ENCODE measurements at places on chromosomes 7 and 10.

DNA sequence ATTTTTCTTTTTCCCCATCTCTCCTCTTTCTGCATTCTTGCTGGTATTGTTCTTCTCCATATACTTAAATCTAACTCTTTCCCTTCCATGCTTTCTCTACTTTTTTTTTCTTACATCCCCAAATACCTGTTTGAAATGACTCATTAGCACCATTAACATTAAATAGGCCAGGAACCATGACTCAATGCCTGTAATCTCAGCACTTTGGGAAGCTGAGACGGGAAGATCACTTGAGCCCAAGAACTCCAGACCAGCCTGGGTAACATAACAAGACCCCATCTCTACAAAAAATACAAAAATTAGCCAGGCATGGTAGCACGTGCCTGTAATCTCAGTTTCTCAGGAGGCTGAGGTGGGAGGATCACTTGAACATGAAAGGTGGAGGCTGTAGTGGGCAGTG, 1026.8 kb downstream of the GATA3 start:
- DNase-seq: no peak

GRCh38 chr7:33261585-33261984, 132.2 kb downstream of the BBS9 start:
- DNase-seq: no peak

GRCh38 chr10:78292982-78293865, 259.6 kb downstream of the RPS24 start:
- no peak for DNase-seq

GRCh38 chr7:1586126-1586826, 16.4 kb upstream of the PSMG3 start:
- DNase-seq: no peak

GRCh38 chr10:32271617-32272016, 75.3 kb downstream of the EPC1 start:
- no peak for DNase-seq

DNA sequence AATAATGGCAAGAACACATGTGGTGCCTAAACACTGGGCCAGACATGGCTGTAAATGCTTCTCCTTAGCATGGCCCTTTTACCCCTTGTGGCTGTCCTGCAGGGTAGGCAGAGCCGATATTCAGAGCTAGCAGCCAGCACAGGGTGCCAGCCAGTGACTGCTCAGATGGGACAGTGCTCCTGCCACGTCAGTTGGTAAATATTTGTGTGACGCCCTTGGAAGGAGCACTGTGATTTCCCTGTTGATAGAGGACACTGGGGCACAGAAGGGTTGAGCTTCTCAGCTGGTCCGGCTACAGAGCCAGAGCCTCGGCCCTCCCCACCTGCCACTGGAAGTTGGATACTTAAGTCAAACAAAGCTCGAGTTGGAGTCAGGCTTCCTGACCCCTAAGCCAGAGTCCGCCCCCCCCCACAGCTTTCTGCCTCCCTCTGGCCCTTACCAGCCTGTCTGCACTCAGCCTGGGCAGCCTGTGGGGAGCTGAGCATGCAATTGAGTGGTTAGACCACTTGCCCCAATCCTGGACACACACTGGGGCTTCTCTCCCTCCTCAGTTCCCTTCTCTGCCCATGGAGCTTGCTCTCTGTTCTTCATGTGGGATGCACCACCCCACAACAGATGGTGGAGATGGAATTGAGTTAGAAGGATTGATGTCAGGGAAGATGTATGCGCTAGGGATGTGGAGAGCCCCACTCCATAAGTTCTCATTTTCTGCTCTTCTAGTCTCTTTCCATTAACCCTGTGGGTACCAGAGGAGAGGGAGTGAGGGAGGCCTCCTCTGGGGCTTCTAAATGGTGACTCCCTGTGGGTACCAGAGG, 350.8 kb downstream of the PLXNA4 start:
- no peak for DNase-seq

DNA sequence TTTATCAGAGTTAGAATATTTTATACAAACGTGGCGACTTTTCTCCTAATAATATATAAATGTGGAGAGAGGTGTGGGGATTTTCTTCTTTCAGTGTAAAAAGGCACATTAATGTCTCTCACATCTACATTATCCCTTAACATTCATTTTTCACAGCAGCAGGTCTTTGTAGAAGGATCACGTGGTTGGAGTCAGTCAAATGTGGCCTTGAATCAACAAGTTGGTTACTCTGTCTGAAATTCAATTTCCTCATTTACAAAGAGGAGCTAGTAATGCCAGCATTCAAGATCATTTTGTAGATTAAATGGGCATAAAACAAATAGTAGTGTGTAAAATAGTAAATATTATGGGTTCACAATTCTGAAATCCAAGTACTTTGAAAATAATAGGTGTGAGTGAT, 183.1 kb upstream of the SEMA3E start:
- peak; percentile 18 for DNase-seq

GRCh38 chr10:24382979-24383663, 174.2 kb downstream of the KIAA1217 start:
- no peak for DNase-seq
